ENCODE measurements at places on chromosomes 7 and 10. TPM values are rescaled to one million over a fixed set of nuclear protein-coding genes. Genes with fewer than 3 reads are reported as not detected.

The LIMK1 gene
- 14.8 TPM for total RNA-seq

The CLRN3 gene
- not detected for total RNA-seq

The TRIM50 gene
- total RNA-seq, result not detected

The PRPS1L1 gene
- total RNA-seq, result not detected

The OPN4 gene
- not detected for total RNA-seq

The NEUROD6 gene
- not detected for total RNA-seq

The PSMA2 gene
- 111 TPM for total RNA-seq

The CNOT4 gene
- 24.9 TPM for total RNA-seq

The CDHR3 gene
- total RNA-seq, result 2.6 TPM

The GFRA1 gene
- total RNA-seq, result not detected

The FAM25A gene
- total RNA-seq, result not detected

The TMEM139 gene
- 0.71 TPM for total RNA-seq

The ANKRD7 gene
- total RNA-seq, result not detected

The IDI2 gene
- not detected for total RNA-seq

The STK17A gene
- 77.4 TPM for total RNA-seq

All from activated naive CD4-positive, alpha-beta T cell treated with anti-CD3 and anti-CD28 coated beads, Interleukin-2, amount 10 ng/mL, durations not matched to agents 5 hours and 36 hours (primary cell).